ENCODE measurements at places on chromosomes 12 and 14. TPM values are rescaled to one million over a fixed set of nuclear protein-coding genes. Genes with fewer than 3 reads are reported as not detected.

The GPR162 gene
- total RNA-seq, result 5.4 TPM

DNA sequence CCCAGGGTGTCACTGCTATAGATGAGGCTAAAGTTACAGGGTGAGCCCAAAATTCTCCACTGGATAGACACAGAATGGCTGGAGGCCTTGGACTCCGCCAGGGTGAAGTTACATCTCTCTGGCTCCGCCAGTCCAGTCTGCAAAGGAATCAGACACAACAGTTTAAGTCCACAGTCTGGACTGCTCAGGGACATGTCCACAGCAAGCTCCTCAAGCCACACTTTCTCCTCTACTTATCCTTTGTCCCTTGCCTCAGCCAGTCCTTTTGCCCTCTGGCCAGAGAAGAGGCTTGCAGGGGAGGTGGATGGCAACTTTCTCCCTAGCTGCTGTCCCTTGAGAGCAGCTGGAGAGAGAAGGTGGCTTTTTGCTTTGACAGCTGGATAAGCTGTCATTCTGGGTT lies 28.0 kb downstream of the PTPRB start:
- no peak for DNase-seq

DNA sequence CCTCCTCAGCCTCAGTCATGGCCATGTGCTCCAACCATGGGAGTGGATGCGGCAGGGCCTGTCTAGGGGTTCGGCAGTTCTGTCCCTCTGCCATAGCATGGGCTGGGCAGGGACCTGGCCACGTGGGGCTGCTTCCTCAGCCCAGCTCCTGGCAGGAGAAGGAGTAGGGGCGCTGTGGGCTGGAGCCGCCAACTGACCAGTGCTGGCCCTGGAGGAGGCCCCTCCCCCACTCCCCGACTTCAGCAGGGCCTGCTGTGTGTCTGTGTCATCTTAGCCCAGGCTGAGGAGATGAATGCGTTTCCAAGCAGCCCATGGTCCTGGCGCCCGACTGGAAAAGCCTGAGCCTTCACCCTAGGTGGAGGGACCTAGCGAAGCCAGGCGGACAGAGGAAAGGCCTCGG lies 2.7 kb upstream of the PACS2 start:
- no peak for DNase-seq

The CD163 gene
- 455 TPM for total RNA-seq
